NCI-H2029 treated with DMSO at 0.1 percent for 48 hours (cell line): ENCODE measurements at places on chromosomes 3 and 15.

DNA sequence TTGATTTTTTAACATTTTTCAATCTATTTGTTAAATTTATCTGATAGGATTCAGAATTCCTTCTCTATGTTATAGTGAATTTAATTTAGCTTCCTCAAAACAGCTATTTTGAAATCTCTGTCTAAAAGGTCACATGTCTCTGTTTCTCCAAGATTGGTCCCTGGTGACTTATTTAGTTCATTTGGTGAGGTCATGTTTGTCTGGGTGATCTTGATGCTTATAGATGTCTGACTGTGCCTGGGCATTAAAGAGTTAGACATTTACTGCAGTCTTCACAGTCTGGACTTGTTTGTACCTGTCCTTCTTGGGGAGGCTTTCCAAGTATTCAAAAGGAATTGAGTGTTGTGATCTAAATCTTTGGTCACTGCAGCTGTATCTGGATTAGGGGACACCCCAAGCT, 169.5 kb upstream of the C2CD4B start:
- no peak for DNase-seq

- no peak for DNase-seq
Measured at GRCh38 chr15:70411143-70411863, 313.6 kb upstream of the TLE3 start.

DNA sequence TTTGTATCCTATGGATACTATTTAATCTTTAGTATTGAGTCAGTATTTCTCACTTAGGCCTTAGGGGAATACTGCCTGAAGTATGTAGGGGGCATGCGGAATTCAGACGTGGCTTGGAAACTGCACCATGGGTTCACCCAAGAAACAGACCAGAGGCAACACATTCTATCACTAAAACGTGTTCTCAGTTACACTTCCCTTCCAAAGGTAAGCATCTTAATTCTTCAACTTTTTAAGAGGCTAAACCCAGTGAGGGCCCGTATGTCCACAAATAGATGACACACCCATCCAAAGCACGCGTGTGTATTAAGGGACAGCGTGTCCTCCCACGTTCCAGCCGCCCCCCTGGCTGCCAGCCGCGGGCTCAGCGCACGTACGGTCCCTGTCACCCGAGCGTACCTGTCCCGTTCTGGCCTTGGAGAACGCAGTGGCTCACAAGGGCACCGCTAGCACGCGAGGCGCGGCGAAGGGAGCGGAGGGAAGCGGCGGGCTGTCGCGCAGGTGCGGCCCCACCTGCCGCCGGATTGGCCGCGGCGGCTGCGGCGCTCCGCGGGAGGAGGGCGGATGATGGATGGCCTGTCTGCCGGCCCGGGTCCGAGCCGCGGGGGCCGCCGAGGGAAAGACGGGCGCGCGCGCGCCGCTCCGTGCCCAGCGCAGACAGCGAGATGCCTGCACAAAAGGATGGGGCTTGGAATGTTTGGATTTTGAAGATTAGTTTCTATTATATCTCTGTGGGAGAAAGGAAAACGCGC, 1003.9 kb upstream of the NR2F2 start:
- no peak for DNase-seq

- no peak for DNase-seq
Measured at GRCh38 chr3:183560607-183561006, 5.1 kb upstream of the KLHL6 start.

DNA sequence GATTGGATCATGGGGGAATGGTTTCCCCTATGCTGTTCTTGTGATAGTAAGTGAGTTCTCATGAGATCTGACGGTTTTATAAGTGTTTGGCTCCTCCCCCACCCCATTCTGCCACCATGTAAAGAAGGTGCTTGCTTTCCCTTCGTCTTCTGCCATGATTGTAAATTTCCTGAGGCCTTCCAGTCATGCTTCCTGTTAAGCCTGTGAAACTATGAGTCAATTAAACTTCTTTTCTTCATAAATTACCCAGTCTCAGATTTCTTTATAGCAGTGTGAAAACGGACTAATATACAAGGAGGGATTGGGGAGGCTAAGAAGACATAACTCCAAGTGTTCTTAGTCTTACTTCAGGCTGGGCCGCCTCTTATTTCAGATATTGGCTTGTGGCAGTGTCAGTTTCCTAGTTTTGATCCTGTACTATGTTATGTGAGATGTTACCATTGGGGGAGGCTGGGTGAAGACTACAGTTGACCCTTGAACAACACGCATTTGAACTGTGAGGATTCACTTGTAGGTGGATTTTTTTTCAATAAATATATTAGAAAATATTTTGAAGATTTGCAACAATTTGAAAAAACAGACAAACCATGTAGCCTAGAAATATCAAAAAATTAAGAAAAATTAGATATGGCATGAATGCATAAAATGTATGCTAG, 44.9 kb downstream of the NMD3 start:
- no peak for DNase-seq

- DNase-seq: no peak
Measured at GRCh38 chr3:98827221-98827920, 64.2 kb downstream of the ST3GAL6 start.

GRCh38 chr3:142642956-142643355, 46.8 kb downstream of the PLS1 start:
- no peak for DNase-seq

GRCh38 chr15:41502795-41503668, 9.4 kb downstream of the ITPKA start:
- DNase-seq: no peak

DNA sequence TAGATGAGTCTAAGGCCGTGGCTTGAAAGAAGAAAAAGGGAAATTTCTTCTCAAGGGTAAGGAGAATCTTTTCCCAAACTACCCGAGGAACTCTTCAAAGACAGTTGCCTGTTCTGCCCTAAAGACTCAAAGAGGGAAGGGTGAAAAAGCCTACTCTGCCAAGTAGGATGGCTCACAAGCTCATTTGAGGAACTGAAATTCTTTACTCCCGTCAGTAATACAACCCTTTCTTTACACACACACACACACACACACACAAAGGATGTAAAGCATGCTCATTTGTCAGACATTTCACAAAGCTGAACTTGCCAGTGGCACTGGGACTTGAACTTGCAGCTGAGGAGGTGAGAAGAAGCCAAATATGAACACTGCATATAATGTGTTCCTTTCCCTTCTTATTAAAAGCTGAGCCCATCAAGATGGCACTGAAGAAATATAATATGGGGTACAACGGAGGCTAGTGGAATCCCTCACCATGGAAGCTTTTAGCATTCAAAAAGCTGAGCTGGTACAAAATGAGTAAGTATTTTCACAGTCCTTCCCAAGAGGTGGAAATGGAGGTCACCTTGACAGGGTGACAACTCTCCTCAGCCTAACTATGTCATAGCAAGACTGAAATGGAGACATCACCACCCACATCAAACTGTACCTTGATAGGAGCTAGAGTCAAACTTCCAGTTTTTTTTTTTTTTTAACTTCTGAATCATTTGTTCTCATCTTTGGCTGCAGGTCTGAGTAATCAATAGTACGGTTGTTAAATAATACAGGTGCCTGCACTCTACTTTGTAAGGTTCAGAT, 57.6 kb downstream of the TAFA4 start:
- no peak for DNase-seq

DNA sequence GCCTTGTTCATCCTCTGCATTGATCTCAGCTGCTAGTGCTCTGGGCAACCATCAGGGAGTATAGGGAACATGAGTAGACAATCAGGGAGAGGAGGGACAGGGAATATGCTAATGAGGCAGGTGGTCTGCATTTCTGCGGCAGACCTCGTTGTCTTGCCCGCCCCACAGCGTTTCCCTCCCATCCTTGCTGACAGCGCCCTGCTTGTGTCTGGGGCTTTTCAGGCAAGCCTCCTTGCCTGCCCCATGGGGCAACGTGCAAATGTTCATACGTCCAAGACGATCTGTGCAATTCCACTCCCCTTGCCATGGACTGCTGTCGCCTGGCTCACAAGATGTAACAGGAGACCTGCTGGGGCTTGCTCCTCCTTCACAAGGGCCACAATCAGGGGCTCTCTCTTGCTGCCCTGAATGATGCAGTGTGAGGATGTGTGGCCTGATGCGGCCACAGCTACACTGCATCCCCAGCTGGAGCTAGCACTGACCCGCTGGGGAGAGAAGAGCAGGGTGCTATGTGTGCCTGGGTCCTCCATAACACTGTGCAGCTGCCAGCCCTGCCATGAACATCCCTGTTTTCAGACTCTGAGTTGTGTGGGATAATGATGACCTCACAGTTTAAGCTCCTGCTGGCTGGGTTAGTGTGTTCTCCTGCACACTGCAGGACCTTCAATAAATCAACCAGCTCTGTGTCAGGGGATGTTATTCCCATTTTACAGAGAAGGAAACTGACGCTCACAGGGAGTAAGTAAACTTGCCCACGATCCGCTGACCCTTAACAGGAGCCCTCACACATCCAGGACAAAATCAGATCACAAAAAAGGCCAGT, 211.3 kb downstream of the KLF13 start:
- DNase-seq: no peak

DNA sequence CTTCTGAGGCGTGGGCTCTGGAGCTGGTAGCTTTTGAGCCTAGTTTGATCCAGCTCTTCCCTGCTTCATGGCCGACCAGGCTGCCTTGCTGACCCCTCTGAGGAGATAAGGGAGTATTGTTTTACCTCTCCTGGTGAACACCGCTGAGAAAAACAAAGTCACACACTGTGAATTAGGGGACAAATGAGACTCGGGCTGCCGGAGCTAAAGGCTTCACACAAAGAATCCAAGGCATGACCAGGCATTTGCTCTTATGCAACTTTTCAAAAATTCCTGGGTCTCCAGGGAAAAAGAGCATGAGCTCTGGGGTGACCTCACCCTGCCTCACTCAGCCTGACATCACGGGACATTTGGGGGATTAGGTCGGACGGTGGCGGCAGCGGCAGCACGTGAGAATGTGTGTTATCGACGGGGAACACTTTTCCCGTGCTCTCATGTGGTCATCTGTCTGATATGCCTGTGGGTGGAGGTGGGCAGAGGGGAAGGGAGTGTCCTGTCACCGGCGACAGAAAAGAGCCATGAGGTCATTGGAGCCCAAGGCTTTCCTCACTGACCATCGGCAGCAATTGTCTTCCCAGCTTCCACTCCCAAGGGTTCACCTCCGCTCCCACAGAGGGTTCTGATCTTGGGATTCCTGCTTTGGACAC, 61.0 kb downstream of the TMEM44 start:
- DNase-seq: no peak

- no peak for DNase-seq
Measured at GRCh38 chr3:108505811-108506210, 4.6 kb downstream of the MYH15 start.

DNA sequence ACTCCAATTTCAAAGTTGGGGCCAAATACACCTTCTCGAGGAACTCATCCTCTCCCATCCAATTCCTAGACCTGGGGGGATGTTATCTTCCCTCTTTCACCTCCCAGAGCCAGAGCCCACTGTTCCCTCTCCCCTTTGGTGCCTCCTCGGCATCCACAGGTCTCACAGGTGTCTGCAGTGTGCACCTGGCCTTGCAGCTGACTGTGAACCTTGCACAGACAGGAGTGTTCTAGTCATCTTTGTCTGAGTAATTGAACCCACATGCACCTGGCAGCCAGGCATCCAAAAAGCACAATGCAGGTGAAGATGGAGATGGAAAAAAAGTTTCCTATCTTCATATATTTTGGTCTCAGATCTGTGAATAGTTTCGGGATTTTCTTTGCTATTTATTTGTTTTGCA, 30.8 kb downstream of the PCOLCE2 start:
- DNase-seq: no peak

DNA sequence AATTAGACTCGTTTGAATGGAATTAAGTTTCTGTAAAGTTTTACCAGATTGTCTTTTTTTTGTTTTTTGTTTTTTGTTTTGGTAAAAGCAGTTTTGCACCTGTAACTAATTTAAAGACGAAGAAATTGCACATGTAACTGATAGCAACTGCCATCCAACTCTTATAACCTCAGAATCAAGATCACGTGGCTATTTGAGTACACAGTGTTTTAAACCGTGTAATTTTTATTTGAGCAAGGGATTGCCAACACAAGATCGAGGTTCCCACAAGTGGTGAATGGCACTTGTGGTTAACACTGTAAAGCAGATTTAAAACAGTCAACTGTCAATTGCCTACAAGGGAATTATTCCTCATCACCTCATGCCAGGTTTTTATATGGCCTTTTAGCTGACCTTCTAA, 67.3 kb downstream of the PPARG start:
- peak; percentile 63 for DNase-seq

- DNase-seq: no peak
Measured at GRCh38 chr3:81816473-81817250, 55.2 kb upstream of the GBE1 start.

DNA sequence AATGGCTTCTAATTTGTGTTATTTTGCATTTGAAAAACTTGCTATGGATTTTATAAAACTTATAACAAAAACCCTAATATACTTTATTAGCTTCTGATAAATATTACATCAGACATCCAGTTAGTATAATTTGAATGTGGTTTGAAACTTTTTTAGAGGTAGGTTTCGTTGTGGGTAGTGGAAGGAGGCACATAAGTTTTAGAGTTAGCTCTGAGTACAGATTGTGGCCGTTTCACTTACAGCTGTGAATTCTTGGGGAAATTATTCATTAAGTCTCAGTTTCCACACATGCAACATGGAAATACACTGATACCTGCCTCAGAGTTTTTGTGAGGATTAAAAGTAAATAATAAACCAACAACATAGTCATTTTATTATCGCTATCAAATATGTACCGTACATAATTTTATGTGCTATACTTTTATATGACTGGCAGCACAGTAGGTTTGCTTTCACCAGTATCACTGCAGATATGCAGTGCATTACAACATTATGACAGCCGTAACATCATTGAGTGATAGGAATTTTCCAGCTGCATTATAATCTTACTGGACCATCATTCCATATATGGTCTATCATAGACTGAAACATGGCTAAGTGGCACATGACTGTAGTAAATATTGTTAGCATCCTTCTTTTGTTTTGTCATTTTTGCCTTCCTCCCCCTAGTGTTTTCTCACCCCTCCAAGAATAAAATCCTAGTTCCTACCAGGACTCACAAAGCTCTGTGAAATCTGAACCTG, 175.6 kb downstream of the AKAP13 start:
- DNase-seq: no peak

DNA sequence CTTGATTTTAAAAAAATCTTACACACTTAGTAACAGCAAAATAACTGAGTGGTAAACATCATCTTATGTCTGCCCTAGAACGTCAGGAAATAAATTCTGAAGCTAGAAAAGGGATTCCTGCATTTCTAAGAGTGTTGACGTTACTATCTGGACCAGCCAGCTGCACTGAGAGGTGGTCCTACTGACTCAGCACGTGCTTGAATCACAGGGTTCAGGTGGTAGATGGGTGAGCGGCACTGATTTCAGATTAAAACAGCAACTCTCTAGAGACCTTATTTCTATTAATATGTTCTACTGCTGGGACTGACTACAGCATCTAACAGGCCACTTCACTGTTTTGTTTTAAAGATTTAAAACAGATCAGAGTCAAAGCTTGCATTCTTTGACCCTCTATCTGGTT, 377.2 kb downstream of the GABRB3 start:
- no peak for DNase-seq

DNA sequence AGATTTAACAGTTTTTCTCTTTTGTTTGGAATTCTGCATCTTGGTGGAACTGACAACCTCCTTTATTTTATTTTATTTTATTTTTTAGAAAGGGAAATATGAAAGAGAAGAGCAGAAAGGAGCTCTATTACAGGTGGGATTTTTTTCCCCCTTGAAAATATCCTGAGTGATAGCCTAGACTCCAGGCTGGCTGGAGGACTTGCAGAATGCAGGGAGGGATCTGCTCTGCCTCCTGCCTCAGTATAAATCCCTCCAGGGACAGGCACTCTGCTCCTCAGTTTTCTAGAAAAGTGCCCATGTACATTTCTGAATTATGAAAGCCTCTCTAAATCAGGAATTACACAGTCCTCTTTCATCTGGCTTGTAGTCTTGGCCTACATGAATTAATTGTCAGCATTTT, 173.7 kb downstream of the TMEM108 start:
- DNase-seq: no peak
